Lower lobe of right lung (tissue), 2 donors: ENCODE measurements at places on chromosomes 5 and 9.

DNA sequence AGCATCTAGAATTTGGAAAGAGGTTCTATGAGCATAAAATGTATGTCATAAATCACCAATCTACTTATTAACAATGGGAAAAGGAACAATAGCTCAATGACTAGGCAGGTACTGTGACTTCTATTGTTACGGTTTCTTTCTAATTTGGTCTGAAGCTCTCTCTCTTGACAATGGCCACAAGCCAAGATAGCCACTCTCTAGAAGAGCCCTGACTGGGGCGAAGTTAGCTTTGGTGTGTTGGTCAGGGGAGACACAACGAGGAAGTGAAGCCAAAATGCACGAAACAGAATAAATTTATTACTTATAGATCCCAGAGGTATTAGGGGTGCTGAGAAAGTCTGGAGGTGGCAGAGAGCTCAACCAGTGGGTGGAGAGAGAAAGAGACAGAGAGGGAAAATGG lies 9.4 kb upstream of the RAD23B start:
- DNase-seq, result no peak

- no peak for DNase-seq
Observed at GRCh38 chr5:138752341-138752950, 779 bp upstream of the CTNNA1 start.

DNA sequence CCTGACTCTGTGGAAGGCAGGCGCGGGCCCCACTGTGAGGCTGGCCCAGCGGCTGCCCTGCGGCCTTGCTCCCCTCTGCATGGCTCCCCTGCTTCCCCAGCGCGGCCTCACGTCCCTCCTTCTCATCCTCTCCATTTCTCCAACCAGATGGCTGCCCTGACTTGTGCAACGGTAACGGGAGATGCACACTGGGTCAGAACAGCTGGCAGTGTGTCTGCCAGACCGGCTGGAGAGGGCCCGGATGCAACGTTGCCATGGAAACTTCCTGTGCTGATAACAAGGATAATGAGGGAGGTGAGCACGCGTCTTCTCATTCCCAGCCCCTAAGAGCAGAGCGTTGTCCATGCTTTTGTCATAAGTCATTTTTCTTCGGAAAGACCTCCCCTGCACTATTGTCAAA lies 129.0 kb upstream of the WWC1 start:
- no peak for DNase-seq

DNA sequence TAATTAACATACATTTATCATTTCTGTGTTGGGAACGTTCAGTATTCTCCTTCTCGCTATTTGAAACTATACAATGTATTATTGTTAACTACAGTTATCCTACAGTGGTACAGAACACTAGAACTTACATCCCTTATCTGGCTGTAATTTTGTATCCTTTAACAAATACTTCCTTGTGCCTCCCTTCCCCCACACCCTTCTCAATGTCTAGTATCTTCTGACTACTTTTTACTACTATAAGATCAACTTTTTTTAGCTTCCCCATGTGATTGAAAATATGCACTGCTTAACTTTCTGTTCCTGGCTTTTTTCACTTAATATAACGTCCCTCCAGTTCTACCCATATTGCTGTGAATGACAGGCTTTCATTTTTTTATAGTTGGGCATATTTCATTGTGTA lies 253.5 kb downstream of the RAB3C start:
- DNase-seq, result no peak
